Activated T-cell treated with anti-CD3 and anti-CD28 coated beads for 48 hours (primary cell): ENCODE measurements at places on chromosomes 4 and X.

DNA sequence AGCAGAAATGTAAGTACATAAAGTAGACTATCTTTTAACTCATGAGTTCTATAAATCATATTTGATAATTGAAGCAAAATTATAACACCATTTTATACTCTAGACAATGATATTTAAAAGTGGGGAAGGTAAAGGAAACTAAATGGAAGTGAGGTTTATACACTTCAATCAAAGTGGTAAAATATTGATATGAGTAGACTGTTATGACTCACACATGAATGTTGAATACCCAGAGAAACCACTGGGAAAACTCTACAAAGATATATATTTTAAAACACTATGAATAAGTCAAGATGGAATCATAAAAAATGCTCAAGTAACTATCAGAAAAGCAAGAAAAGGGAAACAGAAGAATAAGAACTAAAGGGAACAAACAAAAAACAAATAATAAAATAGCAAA lies 8.4 kb downstream of the VSIG1 start:
- DNase-seq: no peak

- DNase-seq: no peak
Observed at GRCh38 chrX:120335289-120335688, 24.0 kb upstream of the TMEM255A start.

- DNase-seq: no peak
Observed at GRCh38 chr4:78863254-78863869, 75.9 kb downstream of the PAQR3 start.

DNA sequence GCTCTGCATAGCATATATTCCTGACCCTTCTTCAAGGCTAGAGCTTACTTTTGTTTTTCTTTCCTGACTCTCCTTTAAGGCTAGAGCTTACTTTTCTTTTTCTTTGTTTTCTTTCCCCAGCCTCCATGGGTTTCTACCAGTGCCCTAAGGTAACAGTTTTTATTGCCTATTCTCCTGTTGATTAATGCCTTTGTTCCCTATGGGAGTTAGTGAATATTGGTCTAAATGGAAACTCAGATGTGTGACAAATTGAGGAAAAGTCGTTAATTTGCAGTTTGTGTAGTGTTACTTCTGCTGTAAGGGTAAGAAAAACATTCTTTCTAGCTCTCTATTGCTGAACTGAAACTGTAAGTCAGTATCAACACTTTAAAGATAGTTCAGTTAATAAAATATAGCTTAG lies 358.7 kb downstream of the IL15 start:
- no peak for DNase-seq

GRCh38 chr4:135804785-135805184 lies 1603.2 kb upstream of the PABPC4L start:
- no peak for DNase-seq

GRCh38 chr4:136931781-136932180 lies 600.5 kb downstream of the PCDH18 start:
- DNase-seq: no peak

- DNase-seq: no peak
Observed at GRCh38 chrX:150907474-150907873, 9.0 kb upstream of the CD99L2 start.

GRCh38 chr4:11564021-11564420 lies 135.3 kb upstream of the HS3ST1 start:
- DNase-seq: no peak

DNA sequence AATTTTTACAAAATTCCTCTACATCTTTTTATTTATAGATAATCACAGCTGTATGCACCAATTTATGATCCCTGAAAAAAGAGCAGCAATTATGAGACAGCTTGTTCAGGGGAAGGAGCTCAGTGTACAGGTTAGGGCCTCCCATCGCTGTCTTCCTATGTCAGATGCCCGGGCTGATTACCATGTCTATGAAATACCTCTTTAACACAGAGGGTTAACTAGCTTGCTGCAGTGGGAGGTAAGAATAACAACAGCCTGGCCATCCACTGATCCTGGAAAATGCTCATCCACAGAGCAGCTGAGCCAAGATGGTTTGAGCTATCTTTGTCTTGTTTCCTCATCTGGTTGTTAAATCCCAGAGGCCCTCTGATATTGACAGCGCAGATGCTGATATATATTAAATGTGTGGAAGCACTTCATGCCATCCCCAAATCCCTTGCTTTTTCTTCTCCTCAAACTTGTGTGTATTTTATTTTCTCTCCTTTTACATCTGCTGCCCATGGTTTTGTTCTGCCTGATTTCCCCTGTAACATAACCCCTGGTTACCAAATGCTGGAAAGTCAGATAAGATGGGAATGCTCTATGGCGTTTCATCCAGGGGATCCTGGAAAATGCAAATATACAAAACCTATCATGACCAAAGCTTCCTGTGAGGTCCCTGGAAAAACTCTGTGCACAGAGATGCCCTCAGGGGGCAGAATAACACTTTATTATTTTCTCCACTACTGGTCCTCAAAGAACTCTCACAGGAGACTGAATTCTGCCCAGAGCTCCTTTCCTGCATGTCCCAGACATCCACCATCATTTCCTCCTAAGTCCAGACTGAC lies 85.8 kb upstream of the PUDP start:
- no peak for DNase-seq

GRCh38 chr4:150782921-150783320 lies 201.0 kb downstream of the MAB21L2 start:
- no peak for DNase-seq

DNA sequence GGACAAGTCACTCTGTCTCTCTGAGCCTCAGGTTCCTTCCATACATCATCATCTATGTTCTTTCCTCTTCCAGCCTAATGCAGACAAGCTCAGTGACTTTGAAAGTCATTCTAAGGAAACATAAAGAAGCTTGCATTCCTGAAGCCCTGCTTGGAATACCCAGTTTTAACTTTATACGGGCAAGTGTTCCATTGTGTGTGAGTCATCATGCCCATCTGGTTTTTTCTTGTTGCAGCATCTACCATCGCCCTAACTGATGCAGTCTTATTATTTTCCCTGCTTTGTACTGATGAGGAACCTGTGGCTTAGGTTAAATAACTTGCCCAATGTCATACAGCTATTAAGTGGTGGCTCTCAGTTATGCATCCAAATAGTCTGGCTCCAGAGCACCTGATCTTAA lies 177.9 kb upstream of the RAI2 start:
- no peak for DNase-seq

DNA sequence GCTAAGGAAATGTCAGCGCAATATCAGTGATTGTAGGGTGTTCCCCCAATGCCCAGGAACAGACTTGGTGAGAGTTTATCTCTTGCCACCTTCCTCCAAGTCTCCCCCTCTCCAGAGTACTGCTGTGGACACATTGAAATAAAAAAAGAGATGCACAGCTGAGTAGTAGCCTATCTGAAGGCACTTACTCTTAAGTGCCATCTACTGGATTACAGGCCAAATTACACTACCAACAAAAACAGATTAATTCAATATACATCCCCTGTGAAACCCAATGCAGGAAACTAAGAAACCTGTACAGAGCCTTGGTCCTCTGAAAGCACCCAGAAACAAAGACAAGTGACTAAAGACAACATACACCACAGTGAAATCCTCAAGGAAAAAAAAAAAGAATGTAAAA lies 460.3 kb downstream of the ZIC3 start:
- no peak for DNase-seq

DNA sequence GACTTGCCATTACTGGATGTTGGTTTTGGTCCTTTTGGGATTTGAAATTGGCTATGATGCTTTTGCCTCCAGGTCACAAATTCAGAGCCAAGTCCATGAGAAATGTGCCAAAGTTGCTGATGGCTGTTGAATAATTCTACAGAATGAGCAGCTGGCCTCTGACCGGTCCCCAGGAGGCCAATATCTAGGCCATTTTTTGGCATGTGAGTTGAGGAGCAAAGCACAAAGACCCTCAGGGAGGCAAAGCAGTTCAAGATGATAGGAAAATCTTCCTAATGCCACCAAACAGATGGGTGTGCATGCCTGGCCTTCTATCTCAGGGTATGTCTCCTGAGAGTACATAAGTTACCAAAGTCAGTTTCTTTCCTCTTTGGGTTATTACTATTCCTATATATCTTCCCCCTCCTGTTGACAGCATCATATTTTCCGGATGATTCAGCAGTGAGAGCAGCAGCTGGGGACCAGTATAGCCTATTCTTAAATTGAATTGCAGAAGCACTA lies 44.4 kb downstream of the SEL1L3 start:
- DNase-seq: no peak

DNA sequence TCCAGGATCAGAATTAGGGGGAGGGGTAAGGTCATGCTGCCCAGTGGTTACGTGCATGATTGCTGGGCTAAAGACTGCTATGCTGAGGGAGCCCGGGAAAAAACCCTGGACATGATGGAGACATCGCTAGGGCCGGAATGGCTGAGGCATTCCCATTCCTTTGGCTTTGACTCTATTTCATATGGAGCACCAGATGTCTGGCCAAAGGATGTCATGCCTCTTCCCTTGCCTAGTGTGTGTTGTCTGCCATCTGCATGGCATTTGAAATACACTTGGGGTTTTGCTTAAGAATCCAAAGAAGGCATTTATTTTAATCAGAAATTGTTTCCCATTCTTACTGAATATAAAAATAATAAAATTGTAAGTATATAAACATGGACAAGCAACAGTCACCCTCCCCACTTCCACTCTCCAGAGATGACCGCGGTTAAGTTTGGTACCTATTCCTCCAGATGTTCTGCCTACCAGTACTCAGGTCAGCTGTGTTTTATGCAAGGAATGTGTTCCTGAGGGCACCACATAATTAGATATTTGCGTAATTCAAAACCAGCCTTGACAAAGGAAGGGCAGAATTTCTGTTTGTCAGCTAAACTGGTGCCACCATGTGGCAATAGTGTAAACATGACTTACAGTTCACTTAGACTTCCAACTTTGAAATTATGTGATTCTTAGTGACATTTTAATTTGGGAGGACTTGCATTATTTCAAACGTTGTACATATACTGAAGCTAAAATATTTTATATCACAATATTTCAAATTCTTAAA lies 105.9 kb downstream of the CT47B1 start:
- DNase-seq: no peak

DNA sequence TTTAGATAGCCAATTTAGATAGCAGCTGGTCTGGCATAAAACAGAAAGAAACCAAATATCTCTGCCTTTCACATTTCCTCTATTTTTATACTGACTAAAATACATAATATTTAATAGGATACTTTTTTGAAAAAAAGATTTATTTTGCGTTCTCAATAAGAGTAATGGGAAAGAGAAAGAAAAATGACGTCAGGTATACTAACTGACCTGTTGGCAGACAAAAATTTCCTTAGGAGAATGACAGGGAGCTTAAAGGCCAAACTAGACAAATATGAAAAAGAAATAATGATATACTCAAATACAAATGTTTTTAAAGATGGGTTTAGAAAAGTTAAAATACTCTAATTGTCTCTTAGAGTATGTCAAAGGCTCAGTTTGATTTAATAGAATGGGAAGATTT lies 309.4 kb upstream of the ADGRL3 start:
- DNase-seq: no peak

GRCh38 chr4:115852767-115853091 lies 739.3 kb upstream of the NDST4 start:
- DNase-seq: no peak

DNA sequence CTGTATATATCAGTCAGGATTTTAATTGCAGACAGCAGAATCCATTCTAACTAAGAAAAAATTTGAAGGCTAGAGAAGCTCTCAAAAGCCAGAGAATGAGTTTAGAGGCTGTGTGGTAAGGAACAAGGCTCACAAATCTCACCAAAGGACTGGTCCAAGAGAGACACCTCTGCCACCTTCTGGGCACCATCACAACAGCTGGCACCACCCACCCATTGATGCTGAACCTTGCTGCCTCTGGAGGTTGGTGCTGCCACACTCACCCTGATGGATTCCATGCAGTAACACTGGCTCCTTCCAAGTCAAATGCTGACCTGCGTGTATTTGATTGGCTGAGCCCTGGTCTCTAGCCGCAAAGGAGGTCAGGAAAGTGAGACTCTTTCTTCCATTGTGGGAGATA lies 100.8 kb downstream of the BEND2 start:
- DNase-seq: no peak

DNA sequence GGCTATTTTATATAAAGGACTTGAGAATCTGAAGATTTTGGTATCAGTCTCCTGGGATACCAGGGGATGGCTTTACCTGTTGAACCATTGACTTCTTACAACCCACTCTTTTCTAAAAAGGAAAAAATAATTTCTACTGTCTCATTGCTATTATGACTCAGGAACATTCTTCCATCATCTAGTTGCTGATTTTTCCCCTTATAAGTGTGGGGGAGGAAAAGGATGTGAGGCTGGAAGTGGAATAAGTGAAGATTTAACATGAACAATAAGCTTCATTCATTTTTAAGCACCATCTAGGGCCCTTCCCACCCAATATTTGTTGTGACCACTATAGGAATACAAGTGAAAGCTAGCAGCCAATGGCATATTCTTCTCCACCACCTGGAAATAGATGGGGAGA lies 10.6 kb upstream of the MND1 start:
- no peak for DNase-seq

DNA sequence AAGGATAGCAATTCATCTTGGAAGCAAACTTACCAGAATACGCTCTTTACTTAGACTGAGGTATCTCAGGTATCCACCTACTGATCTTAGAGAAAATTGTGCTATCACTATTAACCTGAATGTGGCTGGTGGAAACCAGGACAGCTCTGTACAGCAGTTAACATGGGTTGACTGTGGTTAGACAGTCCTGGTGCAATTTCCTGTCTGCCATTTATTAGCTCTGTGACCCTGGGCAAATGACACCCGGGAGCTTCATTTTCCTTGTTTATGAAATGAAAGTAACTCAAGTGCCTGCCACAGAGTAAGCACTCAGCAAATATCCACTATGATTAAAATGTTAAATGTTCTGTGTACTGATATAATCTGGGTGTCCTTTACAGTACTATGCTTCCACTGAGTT lies 60.0 kb downstream of the SMC1A start:
- DNase-seq: no peak

GRCh38 chr4:78722320-78722719 lies 53.8 kb upstream of the BMP2K start:
- no peak for DNase-seq

DNA sequence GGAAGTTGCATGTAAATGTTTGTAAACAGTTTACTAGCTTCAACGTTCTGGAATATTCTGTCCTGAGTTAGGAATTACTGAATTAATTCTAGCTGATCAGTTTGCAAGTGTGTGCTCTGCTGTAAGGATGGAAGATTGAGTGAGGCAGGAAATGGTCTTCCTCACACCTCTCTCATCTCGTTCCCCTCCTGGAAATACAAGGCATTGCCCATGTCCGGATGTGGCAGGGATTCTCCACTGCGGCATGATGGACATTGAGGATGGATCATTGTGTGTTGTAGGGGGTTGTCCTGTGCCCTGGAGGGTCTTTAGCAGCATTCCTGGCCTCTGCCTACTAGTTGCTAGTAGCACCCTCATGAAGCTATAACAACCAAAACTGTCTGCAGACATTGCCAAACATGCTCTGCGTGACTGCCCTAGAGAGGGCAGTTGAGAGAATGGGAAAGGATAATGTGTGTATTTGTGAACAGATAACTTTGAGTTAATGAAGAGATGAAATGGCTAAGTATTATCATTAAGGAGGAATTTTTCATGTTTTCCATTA lies 12.6 kb downstream of the CA5B start:
- no peak for DNase-seq

- no peak for DNase-seq
Observed at GRCh38 chrX:19065535-19065934, 56.7 kb downstream of the ADGRG2 start.

- no peak for DNase-seq
Observed at GRCh38 chrX:73964579-73964978, 339.4 kb upstream of the ZCCHC13 start.

- no peak for DNase-seq
Observed at GRCh38 chrX:103157496-103158316, 57.2 kb upstream of the BEX4 start.

- DNase-seq: no peak
Observed at GRCh38 chr4:127291316-127291715, 341.4 kb upstream of the INTU start.
